ENCODE measurements at places on chromosomes 2 and 18.

DNA sequence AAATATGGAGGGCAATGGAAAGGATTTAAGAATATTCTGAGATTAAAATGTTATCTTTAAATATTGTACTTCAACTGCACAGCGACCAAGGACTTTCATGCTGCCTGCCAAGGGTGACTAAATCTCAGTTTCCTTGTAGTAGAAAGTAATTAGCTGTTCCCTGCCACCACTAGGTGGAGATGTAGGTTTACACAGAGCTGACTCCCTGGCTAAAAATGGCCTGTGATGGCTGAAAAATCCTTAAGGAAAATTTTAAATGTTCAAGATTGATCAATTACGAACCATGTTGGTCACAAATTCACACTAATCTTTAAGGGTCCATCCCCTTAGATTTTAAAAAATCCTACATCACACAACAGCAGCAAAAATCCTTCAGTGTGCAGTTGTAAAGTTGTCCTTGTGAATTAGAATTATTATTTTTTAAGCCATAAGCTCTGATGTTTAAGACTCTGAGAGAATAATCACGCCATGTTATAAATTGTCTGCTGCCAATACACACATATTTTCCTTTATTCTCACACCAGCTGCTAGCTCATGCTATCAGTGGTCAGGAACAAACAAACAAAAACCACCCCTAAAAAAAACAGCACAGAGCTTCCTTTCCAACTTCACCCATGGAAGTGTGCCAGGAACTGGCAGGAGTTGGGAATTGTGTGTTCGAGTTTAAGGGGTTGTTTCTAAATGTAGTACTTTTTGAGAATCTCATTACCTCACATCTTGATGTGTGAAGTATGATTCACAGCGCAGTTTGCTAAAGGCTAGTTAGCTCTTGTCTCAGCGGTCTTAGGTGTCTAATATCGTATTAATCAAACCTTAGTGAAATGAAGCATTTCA, 399.8 kb downstream of the TMEM182 start:
- peak; percentile 28 for DNase-seq

GRCh38 chr2:188787021-188787657, 187.0 kb upstream of the COL3A1 start:
- peak; percentile 54 for DNase-seq

DNA sequence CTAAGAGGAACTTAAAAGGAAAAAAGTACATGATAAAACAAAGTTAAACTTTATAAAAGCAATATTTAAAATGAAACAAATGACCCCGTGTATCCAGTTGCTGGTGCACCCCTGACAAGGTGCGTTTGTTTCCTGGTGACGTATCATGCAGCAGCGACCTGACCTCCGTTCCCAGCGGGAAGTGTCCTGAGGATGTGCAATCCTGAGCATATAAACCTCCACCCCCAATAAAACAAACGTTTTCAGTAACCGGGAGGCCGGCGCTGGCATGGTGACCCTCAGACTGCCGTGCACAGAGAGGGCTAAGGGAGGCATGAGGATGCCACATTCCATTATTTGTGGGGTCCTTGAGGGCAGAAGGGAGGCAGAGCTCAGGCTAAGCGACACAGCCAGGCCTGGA, 14.8 kb downstream of the SLC66A2 start:
- no peak for DNase-seq

DNA sequence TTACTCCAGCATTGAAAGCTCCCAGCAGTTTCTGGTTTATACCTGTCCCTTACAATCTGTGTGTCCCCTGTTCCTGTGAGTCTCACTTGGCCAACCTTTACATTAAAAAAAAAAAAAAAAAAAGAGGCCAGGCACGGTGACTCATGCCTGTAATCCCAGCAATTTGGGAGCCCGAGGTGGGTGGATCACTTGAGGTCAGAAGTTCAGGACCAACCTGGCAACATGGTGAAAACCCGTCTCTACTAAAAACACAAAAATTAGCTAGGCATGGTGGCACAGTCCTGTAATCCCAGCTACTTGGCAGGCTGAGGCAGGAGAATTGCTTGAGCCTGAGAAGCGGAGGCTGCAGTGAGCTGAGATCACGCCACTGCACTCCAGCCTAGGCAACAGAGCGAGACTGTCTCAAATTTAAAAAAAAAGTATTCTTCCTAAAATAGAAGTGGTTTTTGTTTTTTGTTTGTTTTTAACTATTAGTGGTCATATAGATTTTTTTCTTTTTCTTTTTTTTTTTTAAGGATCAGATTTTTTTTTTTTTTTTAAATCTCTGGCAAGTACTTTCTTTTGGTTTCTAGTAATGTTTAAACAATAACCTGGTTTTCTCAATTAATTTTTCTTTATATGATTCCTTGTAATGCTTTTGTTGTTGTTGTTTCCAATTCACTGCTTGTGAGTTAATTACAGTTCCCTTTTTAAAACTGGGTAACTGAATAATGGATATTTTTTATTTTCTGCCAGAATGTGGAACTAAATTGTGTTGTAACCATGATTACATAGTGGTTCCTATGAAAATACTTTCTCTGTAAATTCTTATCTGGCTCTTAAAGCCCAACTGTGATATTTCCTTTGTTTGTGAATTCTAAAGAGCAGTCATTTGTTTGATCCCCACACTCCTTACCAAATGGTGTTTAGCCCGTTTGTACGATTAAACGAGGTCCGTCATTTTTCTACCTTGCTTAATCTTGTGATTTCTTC, 116.8 kb downstream of the CTAGE1 start:
- DNase-seq: peak; percentile 43

DNA sequence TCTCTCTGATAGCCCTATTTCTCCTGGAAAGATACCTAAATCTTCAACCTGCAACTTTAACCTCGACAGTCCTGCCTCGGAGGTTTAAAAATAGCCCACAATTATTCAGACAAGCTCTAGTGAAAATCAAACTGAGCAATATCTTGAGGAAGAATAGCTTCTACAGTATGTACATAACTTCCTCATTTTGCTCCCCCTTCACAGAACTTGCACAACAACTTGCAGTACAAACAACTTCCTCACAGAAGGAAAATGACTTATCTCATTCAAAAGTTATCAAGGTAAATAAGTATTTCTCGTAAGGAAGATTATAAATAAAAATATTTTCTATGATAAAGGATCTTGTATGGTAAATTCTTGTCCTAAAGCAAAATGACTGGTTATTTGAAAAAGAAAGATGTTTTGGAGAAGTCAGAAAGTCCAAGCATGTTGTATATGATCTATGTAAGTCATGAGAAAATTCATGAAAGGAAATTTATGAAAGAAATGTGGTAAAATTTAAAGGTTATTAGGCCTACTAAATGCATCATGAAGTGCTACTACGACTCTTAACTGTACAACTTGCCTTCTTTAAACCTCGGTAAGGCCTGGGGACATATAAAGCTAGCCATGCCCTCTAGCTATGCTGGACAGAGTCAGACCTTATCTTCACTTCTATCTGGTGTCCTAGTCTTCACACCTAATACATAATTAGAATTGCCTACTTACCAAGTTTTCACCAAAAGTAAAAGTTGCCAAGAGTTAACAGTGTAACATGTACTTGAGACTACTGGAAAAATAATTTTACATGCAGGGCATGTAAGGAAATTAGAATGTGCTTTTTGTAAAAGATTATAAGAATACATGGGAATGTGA, 394.5 kb downstream of the DLGAP1 start:
- no peak for DNase-seq

DNA sequence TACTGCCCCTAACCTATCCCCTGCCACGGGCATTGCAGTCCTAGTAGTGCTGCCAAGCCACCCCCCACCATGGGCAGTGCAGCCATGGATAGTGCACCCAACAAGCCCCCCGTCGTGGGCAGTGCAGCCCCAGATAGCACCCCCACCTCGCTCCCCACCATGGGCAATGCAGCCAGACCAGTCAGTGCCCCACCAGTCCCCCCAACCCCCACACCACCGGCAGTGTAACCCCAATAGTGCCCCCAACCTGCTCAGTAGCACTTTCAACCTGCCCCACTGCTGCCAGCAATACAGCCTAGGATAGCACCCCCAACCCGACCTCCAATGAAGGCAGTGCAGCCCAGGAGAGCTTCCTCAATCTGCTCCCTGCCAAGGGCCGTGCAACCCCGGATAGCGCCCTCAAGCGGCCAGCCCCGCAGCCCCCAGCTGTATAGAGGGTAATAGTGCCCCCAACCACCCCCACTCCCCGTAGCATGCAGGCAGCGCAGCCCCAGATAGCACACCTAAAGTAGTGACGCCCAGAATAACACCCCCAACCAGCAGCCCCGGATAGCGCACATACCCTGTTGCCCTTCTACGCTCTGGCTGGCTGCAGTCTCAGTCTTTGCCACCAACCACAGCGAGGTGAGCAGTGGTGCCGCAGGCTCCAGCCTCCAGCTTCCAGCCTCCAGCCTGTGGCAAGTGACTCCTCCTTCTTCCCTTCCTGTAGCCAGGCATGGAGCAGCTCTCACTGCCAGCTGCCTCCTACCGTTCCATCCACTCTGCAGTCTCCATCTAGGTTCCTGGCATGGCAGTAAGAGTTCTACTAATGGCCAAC, 45.4 kb upstream of the ANKRD62 start:
- DNase-seq: no peak

DNA sequence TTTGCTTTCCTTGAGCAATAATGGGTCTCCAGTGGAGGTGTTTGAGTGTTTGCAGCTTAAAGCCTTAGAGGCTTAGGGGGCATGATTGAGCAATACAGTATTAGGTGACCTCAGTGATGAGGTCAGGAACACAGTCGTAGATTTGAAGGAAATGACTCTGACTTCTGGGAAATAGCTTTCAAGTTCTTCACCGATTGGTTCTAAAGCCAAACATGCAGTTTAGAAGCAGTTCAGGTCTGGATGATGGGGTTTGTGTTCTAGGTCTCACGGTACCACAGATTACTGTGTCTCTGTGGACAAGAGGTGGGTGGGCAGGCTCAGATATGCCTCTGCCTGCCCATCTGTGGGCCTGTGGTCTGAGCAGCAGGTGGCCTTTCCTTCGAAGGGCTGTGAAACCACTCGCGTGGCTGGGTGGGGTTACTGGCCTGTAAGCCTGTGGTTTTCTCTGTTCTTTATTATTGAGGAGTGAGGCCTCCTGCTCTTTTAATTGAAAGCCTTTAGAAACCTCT, 7.8 kb downstream of the MTHFD2 start:
- DNase-seq: peak; percentile 76

GRCh38 chr2:230268606-230269243, 43.2 kb downstream of the SP140 start:
- DNase-seq: no peak

- no peak for DNase-seq
These were observed 60.5 kb upstream of the TEX51 start for GRCh38 chr2:126837966-126838715.

DNA sequence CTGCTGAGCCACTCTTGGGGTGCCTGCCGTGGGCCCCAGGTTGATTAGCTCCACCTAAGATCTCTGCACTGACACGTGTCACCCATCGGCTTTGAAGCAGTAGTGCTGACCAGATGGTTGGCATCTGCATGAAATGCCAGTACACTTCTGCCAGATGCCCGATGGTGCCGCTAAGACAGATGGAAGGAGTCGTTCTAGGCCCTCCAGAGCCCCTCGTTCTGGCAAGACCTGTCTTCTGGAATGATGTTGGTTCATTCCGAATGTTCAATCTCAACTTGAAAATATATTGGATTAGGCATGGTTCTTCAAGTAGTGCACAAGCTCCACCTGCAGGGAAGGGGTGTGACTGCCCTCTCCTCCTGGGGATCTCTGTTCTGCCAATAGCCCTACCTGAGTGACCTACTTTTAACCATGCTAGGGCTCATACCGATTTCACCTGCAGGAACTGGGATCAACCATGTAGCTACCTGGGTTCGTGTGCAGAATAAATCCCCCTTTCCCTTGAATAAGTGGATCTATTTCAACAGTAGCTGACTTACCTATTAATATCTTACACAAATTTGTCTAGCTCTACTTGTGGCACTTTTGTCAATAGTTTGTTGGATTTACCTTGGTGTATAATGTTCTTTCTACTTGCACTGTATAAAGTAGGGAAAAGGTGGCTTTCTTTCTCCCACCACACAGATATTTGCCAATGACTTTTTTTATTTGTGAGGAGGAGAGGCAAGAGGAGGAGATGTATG, 342.6 kb downstream of the CTNNA2 start:
- no peak for DNase-seq

GRCh38 chr2:49226360-49226759, 72.0 kb upstream of the FSHR start:
- no peak for DNase-seq

- DNase-seq: no peak
These were observed 147.0 kb upstream of the KLHL14 start for GRCh38 chr18:32919799-32920198.

DNA sequence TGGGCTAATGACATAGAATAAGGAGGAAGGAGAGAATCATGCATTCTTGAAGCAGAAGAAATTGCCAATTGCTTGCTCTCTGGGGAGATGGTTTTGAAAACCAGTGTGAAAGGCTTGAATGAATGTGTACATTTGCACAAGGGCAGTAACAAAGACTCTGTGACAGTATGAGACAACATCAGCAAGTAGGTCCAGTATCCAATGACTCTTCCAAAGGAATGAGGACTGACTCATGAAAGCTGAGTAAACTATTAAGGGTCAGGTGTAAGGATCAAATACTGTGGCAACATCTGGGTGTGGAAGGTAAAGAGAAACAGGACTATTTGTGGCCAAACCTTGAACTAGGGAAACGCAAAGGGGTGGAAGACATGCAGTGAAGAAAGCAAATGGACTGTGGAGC, 886.0 kb upstream of the CHAC2 start:
- no peak for DNase-seq

DNA sequence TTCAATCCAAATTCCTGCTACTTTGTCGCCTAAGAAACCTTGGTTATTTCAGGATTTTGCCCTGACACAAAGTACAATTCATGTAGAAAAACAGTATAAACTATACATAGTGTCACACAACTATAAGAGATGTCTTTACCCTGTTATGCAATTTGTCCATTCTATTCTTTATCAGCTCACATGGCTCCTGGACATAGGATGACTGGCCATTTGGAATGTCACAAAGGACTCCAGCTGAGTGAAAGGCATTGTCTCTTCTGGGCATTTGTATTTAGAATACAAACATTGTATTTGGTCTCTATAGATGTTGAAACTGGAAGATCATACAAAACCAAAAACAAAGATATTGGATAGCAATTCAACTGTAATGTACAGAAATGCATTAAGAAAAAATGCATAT, 944.6 kb upstream of the LRRTM1 start:
- no peak for DNase-seq

- no peak for DNase-seq
These were observed 110.6 kb downstream of the PRELID3A start for GRCh38 chr18:12518326-12518725.

DNA sequence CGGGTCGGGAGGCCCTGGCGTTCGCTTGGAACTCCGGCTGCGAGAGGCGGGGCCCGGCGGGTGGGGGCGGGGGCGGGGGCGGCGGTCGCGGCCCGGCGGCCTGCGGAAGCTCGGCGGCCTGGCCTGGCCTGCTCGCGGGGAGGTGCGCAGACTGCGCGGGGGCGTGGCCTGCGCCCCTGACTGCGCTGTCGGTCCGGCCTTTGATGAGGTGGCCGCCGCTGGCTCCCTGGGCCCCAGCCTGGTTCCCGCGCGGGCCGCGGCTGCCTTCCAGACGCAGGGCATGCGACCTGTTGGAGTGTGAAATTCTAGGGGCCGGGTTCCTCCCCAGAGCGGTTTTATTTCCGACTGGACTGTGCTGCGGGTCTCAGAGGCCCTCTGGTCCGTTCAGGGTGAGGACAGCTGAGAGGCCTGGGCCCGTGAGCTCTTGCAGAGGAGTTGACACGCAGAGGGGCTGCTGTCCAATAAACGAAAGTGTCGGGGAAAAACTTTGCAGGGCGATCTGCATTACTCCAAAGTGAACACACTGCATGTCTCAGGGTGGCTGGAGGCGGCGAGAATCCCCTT, 629 bp downstream of the NRBP1 start:
- peak; percentile 90 for DNase-seq

GRCh38 chr2:232871418-232871834, 1.4 kb downstream of the SNORC start:
- no peak for DNase-seq

- DNase-seq: no peak
These were observed 4.7 kb downstream of the ACVR1 start for GRCh38 chr2:157871415-157871814.

Measured in endothelial cell of umbilical vein (primary cell).